ENCODE measurements at places on chromosomes 4 and X.
A peak's percentile ranks its signal among the peaks of the same experiment; 100 is the strongest.

- no peak for DNase-seq
Measured at GRCh38 chrX:119605464-119606279, 552 bp downstream of the NKRF start.

DNA sequence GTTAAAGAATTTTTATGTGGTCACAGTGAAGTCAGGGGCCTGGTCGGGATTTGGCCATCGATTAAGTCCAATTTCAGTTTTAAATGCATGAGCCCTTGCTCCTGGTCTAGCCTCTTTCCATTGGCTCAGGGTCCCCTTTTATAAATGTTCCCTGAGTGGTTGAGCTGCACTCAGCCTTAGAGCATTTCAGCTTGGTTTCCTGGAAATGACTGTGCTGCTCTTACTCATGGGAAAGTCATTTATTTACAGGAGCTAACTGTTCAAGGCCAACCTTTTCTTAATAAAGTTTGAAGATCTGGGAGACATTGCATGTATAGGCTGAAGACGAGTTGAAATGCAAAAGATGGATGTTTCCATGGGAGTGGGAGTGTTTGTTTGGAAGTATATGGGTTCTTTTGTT, 98.8 kb upstream of the CLNK start:
- no peak for DNase-seq

- no peak for DNase-seq
Measured at GRCh38 chr4:958696-959337, 14.6 kb downstream of the DGKQ start.

GRCh38 chr4:76007089-76007862, at the start of gene CXCL9:
CXCL9 (minus strand) TSS chr4:76007509; CDS start chr4:76007449, 60 bp downstream.
- no peak for DNase-seq

- DNase-seq: no peak
Measured at GRCh38 chr4:38290366-38290765, 330.2 kb downstream of the PTTG2 start.

DNA sequence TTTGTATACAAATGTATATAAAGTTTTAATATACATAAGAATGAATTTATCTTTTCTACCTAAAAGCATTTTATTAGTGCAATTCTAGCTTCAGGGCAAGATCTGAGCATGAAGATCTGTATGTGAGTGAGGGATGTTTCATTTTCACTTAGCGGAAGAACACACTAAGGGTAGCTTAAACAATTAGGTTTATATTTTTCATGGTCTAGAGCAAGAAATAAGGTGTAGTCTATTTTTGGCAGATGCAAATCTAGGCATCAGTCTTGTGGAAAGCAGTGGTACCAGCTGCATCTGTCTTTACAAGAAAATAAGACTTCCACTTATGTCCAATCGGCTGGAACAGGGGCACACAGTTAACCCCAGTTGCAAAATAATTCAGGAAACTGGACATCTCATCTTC, 433.3 kb downstream of the ADAM29 start:
- no peak for DNase-seq

DNA sequence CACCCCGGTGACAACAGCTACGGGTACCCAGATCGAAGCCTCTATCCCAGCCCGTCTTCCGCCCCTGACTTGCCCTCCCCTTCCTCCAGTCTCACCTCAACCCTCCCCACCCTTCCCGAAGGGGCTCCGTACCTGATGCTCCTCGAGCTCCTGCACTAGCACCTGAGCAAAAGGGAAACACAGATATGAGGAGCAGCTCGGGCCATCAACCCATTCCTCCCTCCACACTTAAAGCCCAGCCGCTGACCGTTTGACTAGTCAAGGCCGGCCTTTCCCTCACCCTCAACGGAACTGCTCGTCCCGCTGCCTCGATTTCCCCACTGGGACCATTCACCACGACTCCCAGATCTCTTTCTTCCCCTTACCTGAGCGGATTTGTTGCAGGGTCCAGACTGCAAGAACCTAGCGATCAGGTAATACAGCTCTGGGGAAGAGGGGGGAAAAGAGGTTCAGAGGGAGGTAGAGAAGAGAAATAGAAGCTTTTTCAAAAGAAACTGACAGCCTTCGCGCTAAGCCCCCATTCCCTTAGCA, 731 bp downstream of the BRWD3 start:
- no peak for DNase-seq

GRCh38 chr4:20496068-20496467, 204.2 kb upstream of the PACRGL start:
- DNase-seq: no peak

DNA sequence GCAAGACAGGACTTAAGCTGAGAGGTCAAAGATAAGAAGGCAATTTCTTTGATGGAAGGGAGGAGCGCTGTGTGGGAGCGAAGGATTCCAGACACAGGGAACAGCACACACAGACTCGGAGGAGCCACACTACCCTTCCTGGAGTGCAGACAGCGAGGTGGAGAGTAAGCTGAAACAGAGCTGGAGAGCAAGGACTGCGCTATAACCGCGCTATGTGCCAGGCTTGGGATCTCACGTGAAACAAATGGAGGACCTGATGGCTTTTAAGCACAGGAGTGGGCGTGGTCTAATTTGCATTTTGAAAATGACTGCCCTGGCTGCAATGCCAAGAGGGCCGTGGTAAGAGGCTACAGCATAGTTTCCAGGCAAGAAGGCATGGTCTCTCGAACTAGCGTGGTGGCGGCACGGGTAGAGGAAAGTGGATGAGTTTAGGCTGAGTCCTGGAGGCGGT, 113.9 kb upstream of the SORBS2 start:
- no peak for DNase-seq

GRCh38 chrX:135463937-135464336, 42.2 kb downstream of the SMIM10L2A start:
- no peak for DNase-seq

GRCh38 chrX:3711331-3711917, 2.0 kb downstream of the PRKX start:
- no peak for DNase-seq

DNA sequence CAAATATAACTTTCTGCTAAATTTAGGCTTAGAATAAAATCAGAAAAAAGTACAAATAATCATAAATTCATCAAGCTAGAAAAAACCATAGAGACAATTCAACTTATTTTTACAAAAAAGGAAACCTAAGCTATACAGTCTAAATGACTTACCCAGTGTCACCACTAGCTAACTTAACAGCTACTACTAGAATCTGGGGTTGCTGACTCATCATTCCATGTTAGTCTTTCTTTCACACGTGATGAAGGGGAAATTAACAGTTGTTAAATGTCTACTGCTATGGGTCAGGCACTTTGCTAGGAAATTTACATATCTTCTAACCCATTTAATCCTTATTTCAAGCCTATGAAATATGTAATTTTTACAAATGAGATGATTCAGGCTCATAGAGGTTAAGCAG, 349.3 kb upstream of the GALNT7 start:
- no peak for DNase-seq

DNA sequence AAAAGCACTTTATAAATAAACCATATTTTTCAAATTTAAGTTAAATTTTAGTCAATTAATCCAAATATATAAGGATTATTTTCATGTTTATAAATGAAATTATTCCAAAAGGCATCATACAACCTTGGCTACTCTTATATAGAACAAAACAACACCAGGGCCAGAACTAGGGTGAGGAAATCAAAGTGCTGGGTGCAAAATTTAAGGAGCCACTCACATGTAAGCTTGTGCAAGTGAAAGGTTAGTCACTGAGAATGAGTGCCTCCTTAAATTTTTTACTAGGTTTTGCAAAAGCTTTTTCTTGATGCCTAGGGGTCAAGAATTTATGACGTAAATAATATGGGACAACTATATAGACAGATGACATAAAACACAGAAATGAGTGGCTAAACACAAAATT, 83.4 kb upstream of the COX18 start:
- no peak for DNase-seq

DNA sequence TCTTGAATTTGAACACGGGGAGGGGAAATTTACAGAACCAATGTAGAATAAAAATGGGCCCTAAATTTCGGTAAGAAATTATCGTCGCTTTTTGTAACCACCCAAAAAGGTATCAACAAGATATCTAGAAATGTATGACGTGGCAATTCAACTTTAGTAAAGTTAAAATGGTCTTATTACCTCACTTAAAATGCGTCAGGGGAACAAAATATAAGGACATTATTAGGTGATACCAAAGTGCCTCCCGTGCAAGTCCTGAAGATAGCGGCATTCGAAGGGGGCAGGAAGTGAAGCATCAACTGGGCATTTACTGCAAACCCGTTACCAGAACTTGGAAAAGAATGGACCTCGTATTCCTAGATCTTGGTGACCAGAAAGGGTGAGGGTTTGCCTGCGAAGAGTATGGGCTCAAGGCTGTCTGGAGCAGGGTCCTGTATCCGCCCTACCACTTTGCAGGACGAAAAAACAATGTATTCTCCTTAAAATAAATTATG, 980 bp downstream of the AP1S2 start:
- no peak for DNase-seq

- DNase-seq: no peak
Measured at GRCh38 chr4:48554606-48555005, 64.6 kb downstream of the ZAR1 start.

- DNase-seq: no peak
Measured at GRCh38 chr4:151992332-151993154, 231.7 kb upstream of the GATB start.

DNA sequence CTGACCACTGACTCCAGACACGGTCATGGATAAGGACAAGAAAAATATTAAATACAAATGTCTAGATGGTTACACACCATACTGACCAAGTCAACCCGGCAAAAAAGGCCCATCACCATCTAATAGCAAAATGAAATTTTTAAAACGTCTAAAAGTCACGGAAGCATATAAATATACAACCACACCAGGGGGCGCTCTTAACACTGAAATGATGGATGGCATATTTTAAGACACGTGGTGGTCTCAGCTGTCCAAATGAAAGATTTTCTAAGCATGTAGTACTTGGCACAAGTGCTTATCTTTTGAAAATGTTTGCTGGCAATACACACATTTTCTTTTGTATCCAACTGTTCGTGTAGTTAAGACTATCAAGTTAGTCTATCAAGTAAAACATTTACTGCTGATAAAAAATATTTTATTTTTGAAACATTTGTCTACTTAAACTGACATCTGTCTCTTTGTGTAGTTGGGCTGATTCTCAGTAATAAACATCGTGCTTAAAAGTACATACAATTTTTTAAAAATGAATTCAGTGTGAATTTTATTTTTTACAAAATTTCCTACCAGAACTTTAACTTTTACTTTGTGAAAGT, 64.6 kb downstream of the COX7B2 start:
- peak; percentile 27 for DNase-seq

GRCh38 chrX:36102425-36102824, 182.9 kb downstream of the CFAP47 start:
- DNase-seq: no peak

DNA sequence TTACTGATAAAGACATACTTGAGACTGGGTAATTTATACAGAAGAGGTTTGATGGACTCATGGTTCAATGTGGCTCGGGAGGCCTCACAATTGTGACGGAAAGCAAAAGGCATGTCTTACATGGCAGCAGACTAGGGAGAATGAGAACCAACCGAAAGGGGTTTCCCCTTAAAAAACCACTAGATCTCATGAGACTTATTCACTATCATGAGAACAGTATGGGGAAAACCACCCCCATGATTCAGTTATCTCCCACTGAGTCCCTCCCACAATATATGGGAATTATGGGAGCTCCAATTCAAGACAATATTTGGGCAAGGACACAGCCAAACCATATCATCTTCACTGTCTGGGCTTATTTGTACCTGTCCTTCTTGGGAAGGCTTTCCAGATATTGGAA, 22.8 kb upstream of the MUC7 start:
- no peak for DNase-seq

DNA sequence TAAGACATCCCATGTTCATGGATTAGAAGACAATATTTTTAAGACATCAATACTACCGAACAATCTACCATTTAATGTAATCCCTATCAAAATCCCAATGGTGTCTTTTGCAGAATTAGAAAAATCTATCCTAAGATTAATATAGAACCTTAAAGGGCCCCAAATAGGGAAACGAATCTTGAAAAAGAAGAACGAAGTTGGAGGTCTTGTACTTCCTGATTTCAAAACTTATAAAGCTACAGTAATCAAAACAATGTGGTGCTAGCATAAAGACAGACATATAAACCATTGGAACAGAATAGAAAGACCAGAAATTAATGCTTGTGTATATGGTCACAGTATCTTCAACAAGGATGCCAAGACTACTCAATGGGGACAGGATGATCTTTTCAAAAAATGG, 42.0 kb downstream of the CENPE start:
- no peak for DNase-seq

- DNase-seq: no peak
Measured at GRCh38 chr4:34766935-34767334, 1477.4 kb downstream of the ARAP2 start.

GRCh38 chr4:59728496-59728895, 1471.6 kb upstream of the ADGRL3 start:
- DNase-seq: no peak

DNA sequence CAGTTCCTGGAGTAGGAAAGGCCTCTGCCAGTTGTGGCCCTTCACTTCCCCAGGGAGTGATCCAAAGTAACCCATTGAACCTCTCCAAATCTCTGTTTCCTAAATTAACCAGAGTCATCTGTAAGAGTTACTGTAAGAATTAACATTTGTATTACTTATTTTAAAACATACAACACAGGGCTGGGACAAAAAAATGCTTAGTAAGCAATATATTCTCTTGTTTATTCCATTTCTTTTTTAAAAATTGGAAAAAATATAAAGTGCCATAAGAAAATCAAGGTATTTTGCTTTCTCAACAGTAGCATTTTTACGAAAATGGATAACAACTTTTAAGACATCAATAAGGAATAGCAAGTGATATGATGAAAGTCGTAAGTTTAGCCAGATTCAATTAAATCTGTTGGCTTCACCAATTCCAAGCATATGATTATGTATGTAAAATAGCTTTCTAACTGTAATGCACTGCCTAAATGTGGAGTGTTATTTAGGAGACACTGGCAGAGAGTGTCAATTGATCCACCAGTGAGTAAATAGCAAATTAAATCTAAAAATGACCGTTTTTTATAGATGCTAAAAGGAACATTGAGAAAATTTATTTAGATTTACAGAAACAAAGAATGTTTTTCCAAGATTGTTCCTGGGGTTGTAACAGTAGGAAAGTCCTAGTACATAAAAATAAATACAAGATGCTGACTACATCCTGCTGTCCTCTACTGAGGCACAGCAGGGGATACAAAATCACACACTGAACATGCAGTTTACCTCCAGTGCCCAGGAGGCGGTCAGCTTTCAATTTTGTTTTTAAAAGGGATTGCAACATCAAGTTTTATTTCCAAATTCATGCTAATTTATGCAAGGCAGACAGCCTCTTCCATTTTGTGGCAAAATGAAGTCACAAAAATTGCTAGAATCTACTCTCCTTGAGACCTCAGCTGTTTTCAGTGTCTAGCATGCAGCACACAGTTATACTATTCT, 53.7 kb downstream of the GPM6A start:
- DNase-seq: peak; percentile 57

GRCh38 chrX:86002076-86002896, 45.1 kb downstream of the CHM start:
- no peak for DNase-seq
